ENCODE measurements at places on chromosomes 12 and 14. TPM values are rescaled to one million over a fixed set of nuclear protein-coding genes. Genes with fewer than 3 reads are reported as not detected.

The CINP gene
- 30.8 TPM for total RNA-seq

The PRB4 gene
- total RNA-seq = not detected

The AGAP2 gene
- 2.6 TPM for total RNA-seq

The SAMD4A gene
- 386 TPM for total RNA-seq

The ASPG gene
- 2.2 TPM for total RNA-seq

The IL23A gene
- total RNA-seq = not detected

DNA sequence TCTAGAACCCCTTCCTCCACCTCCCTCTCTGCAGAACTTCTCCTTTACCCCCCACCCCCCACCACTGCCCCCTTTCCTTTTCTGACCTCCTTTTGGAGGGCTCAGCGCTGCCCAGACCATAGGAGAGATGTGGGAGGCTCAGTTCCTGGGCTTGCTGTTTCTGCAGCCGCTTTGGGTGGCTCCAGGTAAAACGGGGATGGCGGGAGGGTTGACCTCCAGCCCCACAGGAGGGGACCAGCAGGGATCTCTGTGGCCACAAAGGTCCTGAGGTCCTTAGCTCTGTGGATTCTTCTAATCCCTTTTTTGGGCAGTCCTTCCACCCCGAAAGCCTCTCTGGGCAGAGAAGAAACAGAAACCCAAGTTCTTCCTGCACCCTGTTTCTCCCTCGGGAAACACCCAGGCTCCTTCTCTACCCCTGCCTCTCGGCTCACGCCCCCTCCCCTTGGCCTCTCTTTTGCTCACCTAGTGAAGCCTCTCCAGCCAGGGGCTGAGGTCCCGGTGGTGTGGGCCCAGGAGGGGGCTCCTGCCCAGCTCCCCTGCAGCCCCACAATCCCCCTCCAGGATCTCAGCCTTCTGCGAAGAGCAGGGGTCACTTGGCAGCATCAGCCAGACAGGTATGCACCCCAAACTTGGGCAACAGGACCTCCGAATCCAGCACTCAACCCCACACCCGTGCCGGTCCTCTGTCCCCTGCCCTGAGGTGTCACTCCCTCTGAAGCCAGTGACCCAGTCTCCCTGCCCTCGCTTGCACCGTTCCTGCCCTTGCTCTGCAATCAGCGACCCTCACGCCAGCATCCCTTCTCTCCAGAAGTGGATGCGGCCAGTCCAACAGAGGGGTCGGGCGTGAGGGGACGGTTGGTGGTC lies 638 bp downstream of the LAG3 start:
- no peak for DNase-seq

- no peak for DNase-seq
Observed at GRCh38 chr12:68850390-68850789, 42.4 kb downstream of the MDM2 start.

GRCh38 chr14:92884410-92884809 lies 38.5 kb upstream of the CHGA start:
- DNase-seq = no peak

- DNase-seq = no peak
Observed at GRCh38 chr12:109962398-109962797, 33.8 kb downstream of the GIT2 start.

DNA sequence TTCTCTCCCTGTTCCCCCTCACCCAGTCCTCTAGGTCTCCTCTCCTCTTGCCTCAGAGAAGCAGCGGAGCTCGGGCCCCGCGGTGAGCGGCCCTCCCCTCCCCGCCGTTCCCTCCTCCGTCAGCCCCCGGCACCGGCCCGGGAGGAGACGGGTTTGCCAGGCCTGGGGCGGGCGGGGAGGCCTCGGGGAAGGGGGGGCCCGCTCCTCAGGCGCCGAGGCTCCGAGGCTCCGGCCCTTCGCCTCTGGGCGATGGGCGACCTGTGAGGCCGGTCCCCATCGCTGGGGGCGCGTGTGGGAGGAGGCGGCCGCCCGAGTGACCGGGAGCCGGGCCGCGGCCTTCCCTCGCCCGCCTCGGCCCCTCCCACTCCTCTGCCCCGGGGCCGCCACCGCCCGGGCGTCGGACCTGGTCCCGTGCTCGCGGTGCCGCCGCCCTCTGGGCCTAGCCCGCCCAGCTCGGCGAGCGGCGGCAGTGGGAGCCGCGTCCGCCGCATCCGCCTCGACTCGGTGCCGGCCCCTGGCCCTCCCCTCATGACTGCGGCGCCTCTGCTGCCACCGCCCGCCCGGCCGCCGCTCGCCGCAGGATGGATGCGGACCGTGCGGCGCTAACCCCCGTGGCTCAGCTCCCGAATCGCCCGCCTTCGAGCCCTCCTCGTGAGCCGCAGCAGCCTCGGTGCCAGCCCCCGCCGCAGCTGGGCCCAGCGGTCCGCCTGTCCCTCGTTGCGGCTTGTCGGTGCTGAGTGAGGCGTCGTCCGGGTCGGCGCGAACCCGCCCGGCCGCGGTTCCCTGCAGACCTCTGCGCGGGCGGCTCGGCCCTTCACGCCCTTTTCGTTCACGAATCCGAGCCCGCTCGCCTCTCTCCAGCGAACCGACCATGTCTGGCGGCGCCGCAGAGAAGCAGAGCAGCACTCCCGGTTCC lies 574 bp downstream of the WNK1 start:
- peak; percentile 76 for DNase-seq

GRCh38 chr12:97293541-97293940 lies 169.1 kb upstream of the RMST start:
- DNase-seq = no peak

DNA sequence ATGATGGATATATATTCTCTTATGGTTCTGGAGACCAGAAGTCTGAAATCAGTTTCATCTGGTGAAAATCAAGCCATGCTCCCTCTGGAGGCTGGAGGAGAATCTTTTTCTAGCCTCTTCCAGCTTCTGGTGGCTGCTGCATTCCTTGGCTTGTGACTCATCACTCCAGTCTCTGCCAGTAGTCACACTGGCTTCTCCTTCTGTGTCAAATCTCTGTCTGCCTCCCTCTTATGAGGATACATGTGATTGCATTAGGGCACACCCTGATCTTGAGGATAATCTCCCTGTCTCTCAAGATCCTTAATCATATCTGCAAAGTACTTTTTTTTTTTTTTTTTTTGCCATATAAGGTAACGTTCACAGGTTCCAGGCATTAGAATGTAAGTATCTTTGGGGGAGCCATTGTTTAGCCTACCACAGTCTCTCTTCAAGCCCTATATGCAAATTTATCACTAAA lies 17.7 kb downstream of the DNAL1 start:
- DNase-seq = peak; percentile 62

- DNase-seq = no peak
Observed at GRCh38 chr14:76086636-76087035, 65.1 kb upstream of the GPATCH2L start.

GRCh38 chr12:91388573-91388972 lies 206.0 kb upstream of the DCN start:
- no peak for DNase-seq

- peak; percentile 88 for DNase-seq
Observed at GRCh38 chr12:55736780-55737580, 5.9 kb upstream of the GDF11 start.

DNA sequence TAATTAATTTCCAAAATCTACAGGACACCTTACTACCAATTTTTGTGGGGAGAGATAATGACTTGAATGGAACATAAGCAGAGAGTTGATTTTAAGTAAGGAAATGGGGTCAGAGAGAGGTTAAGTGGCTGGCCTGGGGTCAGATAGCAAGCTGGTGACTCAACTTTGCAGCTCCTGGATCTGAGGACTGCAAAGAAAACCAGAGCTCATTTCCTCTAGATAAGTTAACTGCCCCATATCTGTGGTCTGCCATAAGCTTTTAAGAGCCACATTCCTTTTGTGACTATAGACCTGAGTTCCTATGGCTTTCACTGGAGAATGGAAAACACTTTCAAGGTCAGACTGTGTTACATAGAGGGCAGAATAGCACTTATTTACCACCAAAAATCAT lies 201.2 kb upstream of the PRICKLE1 start:
- no peak for DNase-seq

DNA sequence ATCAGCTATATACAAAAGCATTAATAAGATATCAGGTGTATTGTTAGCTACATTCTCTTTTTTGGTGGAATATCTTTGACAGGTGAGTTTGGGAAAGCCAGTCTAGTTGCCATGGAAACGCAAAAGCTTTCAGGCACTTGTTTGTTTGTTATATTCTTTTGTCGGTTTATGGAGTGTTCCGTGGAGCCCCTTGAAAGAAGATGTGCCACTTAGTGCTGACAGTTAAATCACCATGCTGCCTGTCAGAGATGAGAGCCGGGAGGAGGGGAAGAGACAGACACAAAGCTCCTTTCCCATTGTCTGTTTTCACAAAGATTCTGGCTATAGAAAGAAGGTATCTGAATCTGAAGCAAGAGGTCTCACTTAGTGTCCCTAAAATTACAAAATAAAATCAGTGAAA lies 170.8 kb downstream of the SNAPC1 start:
- DNase-seq = no peak

DNA sequence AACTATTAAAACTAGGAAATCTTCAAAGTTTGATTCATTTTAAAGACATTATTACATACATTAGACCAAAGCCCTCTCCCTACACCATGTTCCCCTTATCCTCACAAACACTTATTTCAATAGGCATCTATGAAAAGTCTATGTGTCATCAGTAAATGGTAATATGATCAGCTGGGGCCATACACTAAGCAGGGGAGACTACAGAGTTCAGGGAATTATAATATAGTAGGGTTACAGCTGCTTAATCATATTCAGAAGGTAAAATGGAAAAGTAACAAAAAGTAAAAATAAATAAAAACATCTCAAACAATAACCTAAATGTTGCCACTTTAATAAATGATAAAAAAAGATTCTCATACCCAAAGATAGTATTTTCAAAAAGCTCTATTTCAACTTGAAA lies 29.1 kb downstream of the PAWR start:
- DNase-seq = no peak

GRCh38 chr12:27474344-27474743 lies 27.8 kb downstream of the SMCO2 start:
- DNase-seq = no peak

- peak; percentile 66 for DNase-seq
Observed at GRCh38 chr14:50082784-50083466, 33.4 kb downstream of the VCPKMT start.

- DNase-seq = no peak
Observed at GRCh38 chr14:24915403-24915921, 134.5 kb downstream of the STXBP6 start.

GRCh38 chr14:77825895-77826519 lies 26.1 kb downstream of the ADCK1 start:
- no peak for DNase-seq

All from aorta (tissue), 5 donors.